Kidney capillary endothelial cell (primary cell): ENCODE measurements at places on chromosomes 7 and 10.

- no peak for DNase-seq
Observed at GRCh38 chr10:14478201-14478600, 147.5 kb upstream of the FRMD4A start.

DNA sequence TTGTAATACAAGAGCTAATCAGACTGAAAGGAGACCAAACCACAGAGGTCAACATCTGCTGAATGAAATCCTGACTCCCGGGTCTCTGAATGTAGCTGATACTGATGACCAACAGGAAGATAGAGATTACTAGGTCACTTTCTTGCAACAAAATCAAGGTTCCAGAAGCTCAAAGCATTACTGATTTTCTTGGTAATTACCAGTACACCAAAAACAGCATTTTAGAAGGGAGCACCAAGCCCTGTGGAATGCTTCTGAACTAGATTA, 177.7 kb downstream of the SLC25A13 start:
- no peak for DNase-seq

- DNase-seq: no peak
Observed at GRCh38 chr10:76021398-76021797, 590.0 kb downstream of the LRMDA start.

GRCh38 chr7:104640506-104640905, 312.1 kb downstream of the LHFPL3 start:
- DNase-seq: no peak

- peak; percentile 78 for DNase-seq
Observed at GRCh38 chr10:55410415-55410885, 609.4 kb upstream of the PCDH15 start.

- no peak for DNase-seq
Observed at GRCh38 chr10:43225787-43226153, 41.1 kb downstream of the RASGEF1A start.

- DNase-seq: no peak
Observed at GRCh38 chr7:18760046-18760445, 264.5 kb downstream of the HDAC9 start.

GRCh38 chr7:28984217-28984616, 26.1 kb upstream of the TRIL start:
- DNase-seq: no peak

DNA sequence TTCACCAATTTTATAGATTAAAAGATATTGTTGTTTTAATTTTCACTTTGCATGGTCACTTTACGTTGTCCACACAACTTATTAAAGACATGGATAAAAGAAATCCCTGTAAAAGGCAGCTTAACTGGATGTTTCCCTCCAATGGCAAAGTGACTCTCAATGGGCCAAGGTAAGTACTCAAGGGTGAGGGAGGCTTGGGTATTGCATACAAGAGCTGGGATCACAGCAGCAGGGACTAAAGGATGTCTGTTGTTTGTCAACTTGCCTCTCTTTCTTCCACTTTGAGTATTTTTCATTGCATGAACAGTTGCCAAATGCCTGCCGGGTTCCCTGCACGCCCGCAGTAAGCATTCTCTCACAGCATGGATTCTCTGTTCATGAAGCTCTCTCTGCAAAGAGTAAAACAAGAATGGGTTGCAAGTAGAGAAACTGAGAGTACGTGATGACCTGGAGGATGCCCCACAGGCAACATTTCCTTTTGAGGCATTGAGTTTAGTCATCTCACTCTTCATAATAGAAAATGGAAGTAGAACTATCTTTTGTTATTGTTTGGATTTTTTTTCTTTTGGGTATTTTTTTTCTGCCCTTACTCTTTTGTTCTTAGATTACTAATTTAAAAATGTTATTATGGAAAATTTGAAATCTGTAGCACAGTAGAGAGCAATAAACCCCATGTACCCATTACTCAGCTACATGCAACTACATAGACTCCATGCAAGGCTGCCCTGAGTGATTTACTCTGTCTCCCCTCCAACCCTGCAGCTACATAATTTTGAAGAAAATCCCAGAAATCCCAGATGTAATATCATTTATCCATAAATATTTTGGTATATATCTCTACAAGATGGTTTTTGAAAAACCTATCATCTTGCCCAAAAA, 26.3 kb downstream of the GPR141 start:
- DNase-seq: no peak

DNA sequence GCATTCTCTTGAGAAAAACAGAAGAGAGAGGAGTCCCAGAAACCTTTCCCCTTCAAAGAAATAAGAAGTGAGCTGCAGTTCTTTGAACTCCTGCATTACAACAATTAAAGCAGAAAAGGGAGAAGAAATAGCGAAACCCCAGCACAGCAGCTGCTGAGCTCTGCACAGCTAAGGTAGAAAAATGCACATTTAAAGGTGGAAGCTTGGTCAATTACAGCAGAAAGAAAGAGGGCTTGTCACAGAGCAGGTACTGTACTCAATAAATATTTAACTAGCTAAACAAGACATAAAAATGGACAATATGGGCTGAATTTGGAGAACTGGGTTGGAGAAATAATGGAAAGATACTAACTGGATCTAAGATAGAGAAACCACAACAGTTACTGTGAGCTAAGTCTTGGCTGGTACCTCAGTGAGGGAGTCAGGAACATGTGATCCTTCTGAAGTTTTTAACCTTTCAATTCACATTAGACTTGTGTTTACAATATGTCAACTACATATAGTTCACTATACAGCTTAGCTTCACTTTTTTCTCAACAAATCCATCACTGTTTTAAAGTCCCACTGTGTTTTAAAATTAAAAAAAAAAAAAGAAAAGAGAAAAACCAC, 332.5 kb downstream of the ELMO1 start:
- DNase-seq: no peak

- DNase-seq: no peak
Observed at GRCh38 chr10:28211759-28212158, 91.1 kb downstream of the MPP7 start.

- DNase-seq: no peak
Observed at GRCh38 chr7:105786520-105787470, 89.6 kb downstream of the ATXN7L1 start.

GRCh38 chr7:133987582-133987981, 139.6 kb upstream of the LRGUK start:
- no peak for DNase-seq

- no peak for DNase-seq
Observed at GRCh38 chr10:6228010-6228511, 25.3 kb downstream of the PFKFB3 start.

DNA sequence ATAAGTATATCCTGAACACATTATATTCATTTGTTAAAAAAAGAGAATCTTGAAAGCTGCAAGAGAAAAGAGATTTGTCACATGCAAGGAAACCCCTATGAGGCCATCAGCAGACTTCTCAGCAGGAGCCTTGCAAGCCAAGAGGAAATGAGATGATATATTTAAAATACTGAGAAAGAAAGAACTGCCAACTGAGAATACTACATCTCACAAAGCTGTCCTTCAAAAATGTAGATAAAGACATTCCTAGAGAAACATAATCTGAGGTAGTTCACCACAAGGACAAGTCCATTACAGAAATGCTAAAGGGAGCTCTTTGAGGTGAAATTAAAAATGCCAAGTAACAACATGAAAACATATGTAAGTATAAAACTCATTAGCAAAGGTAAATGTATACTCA, 224.4 kb upstream of the MBL2 start:
- no peak for DNase-seq

- no peak for DNase-seq
Observed at GRCh38 chr10:44557596-44558191, 172.8 kb upstream of the CXCL12 start.

- DNase-seq: no peak
Observed at GRCh38 chr10:65544756-65545155, 1381.1 kb upstream of the LRRTM3 start.

- DNase-seq: no peak
Observed at GRCh38 chr10:3846736-3847135, 61.7 kb upstream of the KLF6 start.
